Bronchial smooth muscle cell (primary cell): ENCODE measurements at places on chromosomes 2 and 18. TPM values are rescaled to one million over a fixed set of nuclear protein-coding genes. Genes with fewer than 3 reads are reported as not detected.

Gene STK39
- 10.3 and 11.7 TPM in 2 replicates for total RNA-seq

Gene PRKD3
- total RNA-seq, result 44.3 and 46.2 TPM in 2 replicates

Gene NYAP2
- total RNA-seq, result not detected in 2 replicates

Gene ANKAR
- 9.2 and 9.5 TPM in 2 replicates for total RNA-seq

Gene DYNAP
- total RNA-seq, result not detected in 2 replicates

Gene GALNT3
- 0.16 and 0.17 TPM in 2 replicates for total RNA-seq

Gene ERMN
- not detected in 2 replicates for total RNA-seq

Gene ABCG8
- total RNA-seq, result not detected in 2 replicates

Gene NEB
- under 0.01 and 0.09 TPM in 2 replicates for total RNA-seq

Gene SLC5A7
- total RNA-seq, result not detected in 2 replicates

Gene ADRA2B
- total RNA-seq, result not detected in 2 replicates

Gene POTEC
- total RNA-seq, result not detected in 2 replicates

Gene ANKRD62
- total RNA-seq, result not detected in 2 replicates

Gene DSG3
- 0.16 and 0.26 TPM in 2 replicates for total RNA-seq

Gene PLB1
- total RNA-seq, result 2.5 and 3.9 TPM in 2 replicates

Gene RESP18
- not detected in 2 replicates for total RNA-seq

Gene CHRND
- total RNA-seq, result not detected in 2 replicates

Gene DLX1
- 1.4 TPM in 2 replicates for total RNA-seq

Gene ODC1
- 47.8 and 54.3 TPM in 2 replicates for total RNA-seq

Gene NRP2
- 21.3 and 41.9 TPM in 2 replicates for total RNA-seq

Gene C2orf81
- total RNA-seq, result 0.79 and 1.4 TPM in 2 replicates

Gene COX7A2L
- total RNA-seq, result 157 and 183 TPM in 2 replicates

Gene KCNJ3
- not detected in 2 replicates for total RNA-seq

Gene CROCC2
- total RNA-seq, result 0.26 and 0.63 TPM in 2 replicates

Gene STARD6
- total RNA-seq, result 0.17 and 0.32 TPM in 2 replicates

Gene C2orf80
- not detected in 2 replicates for total RNA-seq

Gene ERLEC1
- 43.7 and 81.6 TPM in 2 replicates for total RNA-seq

Gene IL1R1
- total RNA-seq, result 59.3 and 108 TPM in 2 replicates

Gene ADD2
- not detected in 2 replicates for total RNA-seq

Gene ERBB4
- total RNA-seq, result 0.32 TPM in 1 of 2 replicates, not detected in the other

Gene PDCD1
- not detected in 2 replicates for total RNA-seq

Gene MERTK
- total RNA-seq, result 0.63 and 0.86 TPM in 2 replicates

Gene CABYR
- total RNA-seq, result 4.7 and 5.0 TPM in 2 replicates

Gene GRB14
- total RNA-seq, result 0.17 and 4.1 TPM in 2 replicates

Gene PROM2
- 1.1 and 4.1 TPM in 2 replicates for total RNA-seq

Gene TANC1
- 11.5 and 14.7 TPM in 2 replicates for total RNA-seq
